ENCODE measurements at places on chromosomes 1 and 21.
A peak's percentile ranks its signal among the peaks of the same experiment; 100 is the strongest.

DNA sequence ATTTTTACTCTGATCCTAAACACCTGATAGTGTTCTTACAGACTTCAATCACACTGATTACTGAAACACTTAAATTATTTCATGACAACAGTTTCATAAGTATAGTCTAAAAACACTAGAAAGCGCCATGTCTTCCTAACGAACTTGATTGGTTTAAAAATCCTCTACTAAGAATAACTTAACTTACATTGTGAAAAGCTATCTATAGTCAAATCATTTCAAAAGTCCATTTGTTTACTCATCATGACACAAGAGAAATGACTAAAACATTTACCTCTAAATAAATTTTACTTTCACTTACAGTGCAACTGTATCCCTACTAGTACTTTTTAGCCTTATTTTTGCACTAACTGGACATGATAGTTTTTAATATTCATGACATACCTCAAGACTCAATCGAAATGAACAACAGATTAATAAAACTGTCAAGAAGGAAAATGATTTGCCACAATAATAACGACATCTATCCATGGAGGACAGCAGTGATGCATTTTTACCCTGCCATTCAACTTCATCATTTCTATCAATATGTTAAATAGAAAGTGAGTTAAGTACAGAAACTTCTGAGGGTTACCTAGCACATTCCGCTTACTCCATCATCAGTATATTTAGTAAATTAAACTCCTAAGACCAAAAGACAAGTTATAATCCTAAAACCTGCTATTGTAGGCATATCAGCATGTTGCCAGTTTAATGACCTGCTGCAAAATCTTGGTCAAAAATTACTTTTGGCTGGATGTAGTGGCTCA, 38.4 kb downstream of the AHCTF1 start:
- DNase-seq = no peak

GRCh38 chr1:12448746-12449177, 169.2 kb downstream of the DHRS3 start:
- DNase-seq = no peak

- no peak for DNase-seq
Measured at GRCh38 chr1:1345384-1345783, 3.8 kb downstream of the DVL1 start.

- no peak for DNase-seq
Measured at GRCh38 chr1:113283914-113284313, 106.4 kb upstream of the MAGI3 start.

DNA sequence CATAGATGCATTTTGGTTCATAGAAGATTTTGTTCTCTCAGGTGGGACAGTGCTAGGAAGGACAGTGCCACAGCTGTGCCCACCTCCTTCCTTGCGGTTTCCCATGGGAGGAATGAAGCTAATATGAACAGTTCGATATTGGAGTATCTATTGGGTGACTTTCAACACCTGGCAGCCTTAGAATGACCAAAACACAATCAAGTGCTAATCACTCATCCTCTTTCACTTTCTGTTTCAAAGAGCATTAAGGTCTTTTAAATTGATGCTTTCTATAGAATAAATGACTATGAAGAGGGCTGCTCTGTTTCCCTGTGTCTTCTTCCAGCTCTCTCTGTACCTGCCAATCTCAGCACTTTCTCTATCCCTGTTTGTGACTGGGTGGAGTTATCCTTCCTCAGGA, 784.0 kb downstream of the MRPL39 start:
- DNase-seq = no peak

- DNase-seq = peak; percentile 69
Measured at GRCh38 chr1:235253219-235253962, 74.6 kb downstream of the ARID4B start.

DNA sequence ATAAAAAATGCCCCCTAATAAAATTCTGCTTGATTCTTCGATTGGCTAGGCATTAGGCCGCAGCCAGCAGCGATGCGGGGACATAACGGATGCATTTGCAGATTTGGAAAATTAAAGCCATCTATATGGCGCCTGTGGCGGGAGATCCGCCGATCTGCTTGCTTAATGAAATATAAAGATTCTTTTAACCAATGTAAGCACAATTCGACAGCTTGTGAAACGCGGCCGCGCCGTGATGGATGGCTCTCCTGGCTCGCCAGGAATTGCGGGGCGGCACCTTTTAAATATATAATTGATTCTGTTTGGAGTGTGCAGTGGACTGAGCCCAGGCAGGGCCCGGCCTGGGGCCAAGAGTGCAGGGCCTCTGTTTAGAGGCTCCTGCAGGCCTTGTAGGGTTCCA, 8.0 kb downstream of the DMBX1 start:
- DNase-seq = no peak

- peak; percentile 55 for DNase-seq
Measured at GRCh38 chr1:101264697-101265096, 27.9 kb downstream of the S1PR1 start.

- DNase-seq = no peak
Measured at GRCh38 chr1:27113861-27114260, 41.1 kb downstream of the SLC9A1 start.

DNA sequence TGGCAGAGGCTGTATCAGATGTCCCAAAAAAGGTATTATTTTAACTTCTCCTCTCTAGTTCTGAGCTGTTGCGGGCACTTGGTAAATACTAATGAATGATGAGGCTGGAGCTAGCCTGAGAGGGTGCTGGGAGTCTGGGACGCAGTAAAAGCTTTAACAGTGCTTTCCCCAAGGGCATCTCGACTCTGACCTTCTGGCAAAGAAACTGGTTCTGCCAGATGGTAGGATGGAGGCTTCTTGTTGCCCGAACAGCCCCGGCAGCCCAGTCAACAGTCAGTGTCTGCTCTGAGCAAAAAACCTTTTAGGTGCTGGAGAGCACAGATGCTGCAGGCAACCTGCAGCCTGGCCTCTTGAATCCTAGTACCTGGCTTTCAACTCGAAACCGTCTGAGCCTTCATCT, 2.5 kb upstream of the PNRC2 start:
- no peak for DNase-seq

- DNase-seq = no peak
Measured at GRCh38 chr1:63635681-63636080, 42.5 kb downstream of the PGM1 start.

Data from CD4-positive, alpha-beta T cell treated with Interleukin-15 for 4 hours (primary cell).